Activated T-helper 1 cell treated with anti-CD3 and anti-CD28 coated beads, Interleukin-2, amount 50 U/mL, for 16 hours (primary cell): ENCODE measurements at places on chromosomes 4 and X.

DNA sequence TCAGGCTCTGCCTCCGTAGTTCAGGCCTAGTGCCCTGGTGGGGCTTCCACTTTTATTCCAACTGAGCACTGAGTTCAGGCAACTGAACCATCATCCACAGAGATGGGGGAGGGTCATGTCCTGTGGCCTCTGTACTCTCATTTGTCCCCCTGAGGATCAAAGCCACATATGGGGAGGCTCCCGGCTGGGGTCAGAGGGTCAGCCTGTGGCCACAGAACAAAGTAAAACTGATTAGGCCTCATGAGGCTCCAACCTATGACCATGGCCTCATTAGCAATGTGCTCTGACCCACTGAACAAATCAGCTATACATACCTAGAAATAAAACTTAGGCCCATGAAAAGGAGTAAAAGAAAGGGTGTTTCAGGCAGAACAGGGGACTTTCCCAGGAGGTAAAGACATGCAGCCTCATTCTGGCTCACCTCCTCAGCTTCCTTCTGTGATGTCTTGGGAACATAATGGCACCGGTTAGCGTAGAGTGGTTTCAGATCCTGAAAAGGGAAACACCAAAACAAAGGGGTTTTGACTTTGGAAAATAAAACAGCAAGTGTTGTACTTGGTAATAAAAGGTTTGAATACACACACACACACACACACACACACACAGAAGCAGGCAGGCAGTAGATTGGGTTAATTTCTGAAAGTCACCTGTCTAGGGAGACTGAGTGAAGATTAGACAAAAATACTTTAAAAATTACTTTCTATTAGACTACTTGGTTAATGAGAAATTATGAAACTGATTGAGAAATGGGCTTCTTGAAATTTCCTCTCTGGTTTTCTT is 24.3 kb downstream of the TMEM255A start:
- no peak for DNase-seq

GRCh38 chr4:6665320-6665654 is 24.8 kb downstream of the MRFAP1 start:
- DNase-seq = no peak

DNA sequence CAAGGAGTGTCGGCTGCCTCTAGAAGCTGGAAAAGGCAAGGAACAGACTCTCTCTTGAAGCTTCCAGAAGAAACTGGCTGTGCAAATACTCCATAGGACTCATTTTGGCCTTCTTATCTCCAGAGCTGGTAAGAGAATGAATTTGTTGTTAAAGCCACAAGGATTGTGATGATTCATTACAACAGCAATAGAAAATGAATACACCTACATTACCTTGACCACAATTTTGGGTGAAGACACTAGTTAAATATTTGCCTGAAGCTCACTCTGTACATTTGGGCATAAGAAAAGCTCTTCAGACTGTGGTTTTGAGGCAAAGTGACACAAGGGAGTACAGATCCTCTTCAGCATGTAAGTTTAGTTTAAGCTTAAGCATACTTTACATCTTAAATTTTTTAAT is 134.5 kb upstream of the TLL1 start:
- DNase-seq = no peak

- DNase-seq = peak; percentile 11
Measured at GRCh38 chrX:153924149-153924861, 1.8 kb downstream of the ARHGAP4 start.

GRCh38 chrX:9231491-9231890 is 197.6 kb upstream of the FAM9B start:
- DNase-seq = no peak

- DNase-seq = no peak
Measured at GRCh38 chrX:119089619-119090018, 16.8 kb downstream of the CT47C1 start.

DNA sequence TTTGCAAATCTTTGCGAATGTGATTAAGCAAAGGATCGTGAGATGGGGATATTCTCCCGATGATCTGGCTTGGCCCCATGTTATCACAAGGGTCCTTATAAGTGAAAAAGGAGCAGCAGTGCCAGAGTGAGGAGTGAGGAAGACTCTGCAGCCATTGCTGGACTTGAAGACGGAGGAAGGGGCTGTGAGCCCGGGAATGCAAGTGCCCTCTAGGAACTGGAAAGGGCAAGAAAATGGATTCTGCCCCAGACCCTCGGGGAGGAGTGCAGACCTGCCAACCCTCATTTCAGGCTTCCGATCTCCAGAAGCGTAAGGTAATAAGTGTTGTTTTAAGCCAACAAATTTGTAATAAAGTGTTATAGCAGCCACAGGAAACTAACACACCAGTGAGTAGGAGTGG is 76.3 kb downstream of the EVC start:
- DNase-seq = no peak

GRCh38 chrX:123835661-123836371 is 24.0 kb upstream of the XIAP start:
- DNase-seq = no peak

DNA sequence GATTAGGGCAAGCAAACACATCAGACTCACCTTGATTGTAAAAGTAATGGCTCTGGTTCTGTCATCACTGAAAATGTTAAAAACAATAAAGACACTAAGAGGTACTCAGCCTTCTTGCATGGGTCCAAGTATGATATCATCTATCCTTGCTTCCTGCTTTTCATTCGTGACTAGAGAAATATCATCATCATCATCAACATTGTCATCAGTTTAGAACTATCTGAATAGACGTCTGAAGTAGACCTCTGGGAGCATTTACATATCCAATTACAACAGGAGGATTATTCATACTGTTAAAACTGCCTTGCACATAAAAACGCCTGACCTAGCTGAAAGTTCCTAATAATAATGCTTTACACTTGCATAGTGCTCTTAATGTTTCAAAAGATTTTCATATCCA is 9.8 kb upstream of the FRAS1 start:
- DNase-seq = no peak

DNA sequence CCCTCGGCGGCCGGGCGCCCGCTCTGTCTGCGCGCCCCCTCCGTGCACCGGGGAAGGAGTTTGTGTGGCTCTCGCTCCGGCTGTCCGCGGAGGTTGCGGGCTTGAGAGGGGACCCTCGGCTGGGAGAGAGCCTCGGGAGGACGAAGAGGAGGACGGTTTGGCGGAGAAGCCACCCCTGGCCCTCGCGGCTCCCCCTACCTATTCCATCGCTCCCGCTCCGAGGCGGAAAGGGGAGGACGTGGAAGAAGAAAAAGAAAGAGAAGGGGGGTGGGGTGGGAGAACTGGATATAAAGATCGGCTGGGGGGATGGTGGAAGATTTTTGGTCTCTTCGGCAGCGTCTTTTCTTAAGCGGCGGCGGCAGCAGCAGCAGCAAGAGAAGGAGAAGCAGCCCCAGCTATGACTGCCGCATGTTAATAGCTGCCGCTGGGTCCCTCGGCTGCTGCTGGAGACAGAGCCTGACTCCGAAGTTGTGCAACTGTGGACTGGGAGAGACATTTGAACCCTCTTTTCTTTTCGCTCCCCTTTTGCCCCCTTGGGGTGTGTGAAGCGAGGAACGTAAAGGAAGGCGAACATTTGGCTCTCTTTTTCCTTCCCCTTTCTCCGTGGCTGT is 895 bp downstream of the ADGRL3 start:
- no peak for DNase-seq

GRCh38 chr4:156113138-156113765 is 159.6 kb upstream of the CTSO start:
- no peak for DNase-seq

- no peak for DNase-seq
Measured at GRCh38 chr4:180372691-180373090, 1870.5 kb upstream of the TENM3 start.

- no peak for DNase-seq
Measured at GRCh38 chr4:120055162-120055561, 11.5 kb downstream of the MAD2L1 start.

DNA sequence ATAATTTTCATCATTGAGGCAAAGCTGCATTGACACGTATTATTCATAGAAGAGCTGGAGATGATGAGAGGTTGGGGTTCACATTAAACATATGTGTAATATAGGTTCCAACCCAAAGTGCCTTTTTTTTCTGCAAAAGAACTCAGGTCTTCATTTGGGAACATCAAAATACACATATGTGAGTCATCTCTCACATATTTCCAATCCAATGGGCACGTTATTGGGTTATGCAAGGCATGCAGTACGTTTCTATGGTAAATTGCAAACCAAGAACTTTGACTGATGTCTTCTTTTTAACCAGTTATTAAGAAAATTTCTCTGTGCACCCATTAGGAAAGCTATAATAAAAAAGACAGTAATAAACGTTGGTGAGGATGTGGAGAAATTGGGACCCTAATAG is 150.3 kb upstream of the FAM9B start:
- no peak for DNase-seq

DNA sequence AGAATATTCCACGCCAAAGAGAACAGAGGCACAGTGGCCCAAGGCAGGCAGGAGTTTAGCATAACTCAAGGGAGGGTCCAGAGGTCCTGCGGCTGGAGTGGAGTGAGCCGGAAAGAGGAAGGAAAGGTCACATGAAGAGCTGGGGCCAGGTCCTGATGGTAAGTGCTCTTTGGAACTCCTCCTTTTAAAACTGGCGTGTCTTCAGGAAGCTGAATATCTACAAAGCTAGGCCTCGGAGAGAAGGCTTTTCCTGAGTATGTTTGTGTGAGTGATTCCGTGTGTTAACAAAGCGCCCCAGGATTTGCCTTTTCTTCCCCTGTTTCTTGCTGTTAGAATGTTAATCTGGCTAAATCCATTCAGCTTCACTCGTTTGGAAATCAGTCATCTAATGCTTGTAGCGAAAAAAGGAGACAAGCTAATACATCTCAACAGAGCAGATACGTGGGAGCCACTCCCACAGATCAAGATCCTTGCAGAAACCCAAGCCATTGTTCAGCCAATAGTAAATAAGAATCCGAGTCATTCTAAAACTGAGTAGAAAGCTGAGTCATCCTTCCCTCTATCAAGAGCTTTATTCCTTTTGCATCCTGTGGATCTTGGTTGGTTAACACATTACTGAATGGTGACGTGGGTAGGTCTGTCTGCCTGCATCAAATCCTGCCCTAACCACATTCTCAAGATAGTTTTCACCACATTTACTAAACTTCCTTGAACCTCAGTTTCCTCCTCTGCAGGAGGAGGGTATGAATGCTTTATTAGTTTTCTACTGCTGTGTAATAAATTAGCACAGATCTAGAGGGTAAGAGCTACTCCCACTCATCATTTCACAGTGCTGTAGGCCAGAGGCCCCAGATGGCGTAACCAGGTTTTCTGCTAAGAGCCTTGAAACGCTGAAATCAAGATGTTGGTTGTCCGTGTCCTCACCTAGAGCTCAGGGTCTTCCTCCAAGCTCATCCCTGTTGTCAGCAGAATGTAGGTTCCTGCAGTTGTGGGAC is 43.2 kb upstream of the RBM47 start:
- no peak for DNase-seq

DNA sequence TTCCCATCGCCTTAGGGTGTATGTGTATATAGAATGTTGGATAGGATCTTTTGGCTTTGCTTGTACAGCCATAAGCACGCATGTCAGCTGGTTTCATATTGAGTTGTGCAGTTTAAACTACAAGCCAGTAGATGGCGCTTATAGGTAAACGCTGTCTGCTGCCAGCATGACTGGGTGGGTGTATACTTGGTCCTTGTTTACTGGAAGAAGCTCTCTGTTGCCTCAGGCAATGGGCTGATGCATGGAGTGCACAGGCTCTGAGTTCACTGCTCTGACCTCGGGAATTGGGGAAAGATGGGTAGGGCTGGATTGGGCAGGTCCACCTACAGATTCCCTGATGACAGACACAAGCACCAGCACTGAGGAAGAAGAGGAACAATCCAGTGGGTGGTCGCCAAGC is 831.5 kb downstream of the STIM2 start:
- no peak for DNase-seq

- DNase-seq = no peak
Measured at GRCh38 chr4:77450006-77450405, 155.6 kb upstream of the CXCL13 start.
